ENCODE measurements at places on chromosomes 16 and 17.

GRCh38 chr16:67336648-67337047, 10.0 kb downstream of the LRRC36 start:
- DNase-seq, result no peak

DNA sequence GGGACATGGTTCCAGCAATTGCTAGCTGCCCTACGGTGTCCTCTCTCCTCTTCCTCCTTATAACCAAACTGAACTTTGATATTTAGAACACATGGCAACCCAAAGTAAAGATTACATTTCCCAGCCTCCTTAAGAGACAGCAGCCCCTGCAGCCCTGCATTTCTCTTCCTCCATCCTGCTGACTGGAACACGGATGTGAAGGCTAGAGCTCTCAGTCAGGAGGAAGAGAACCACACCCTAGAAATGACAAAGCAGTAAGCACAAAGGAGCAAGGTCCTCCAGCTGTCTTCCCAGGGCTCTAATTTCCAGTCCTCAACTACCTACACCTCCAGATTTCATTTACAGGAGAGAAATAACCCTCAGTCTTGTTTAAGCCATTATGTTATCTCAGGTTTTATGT, 10.9 kb downstream of the DYNC1LI2 start:
- DNase-seq, result no peak

DNA sequence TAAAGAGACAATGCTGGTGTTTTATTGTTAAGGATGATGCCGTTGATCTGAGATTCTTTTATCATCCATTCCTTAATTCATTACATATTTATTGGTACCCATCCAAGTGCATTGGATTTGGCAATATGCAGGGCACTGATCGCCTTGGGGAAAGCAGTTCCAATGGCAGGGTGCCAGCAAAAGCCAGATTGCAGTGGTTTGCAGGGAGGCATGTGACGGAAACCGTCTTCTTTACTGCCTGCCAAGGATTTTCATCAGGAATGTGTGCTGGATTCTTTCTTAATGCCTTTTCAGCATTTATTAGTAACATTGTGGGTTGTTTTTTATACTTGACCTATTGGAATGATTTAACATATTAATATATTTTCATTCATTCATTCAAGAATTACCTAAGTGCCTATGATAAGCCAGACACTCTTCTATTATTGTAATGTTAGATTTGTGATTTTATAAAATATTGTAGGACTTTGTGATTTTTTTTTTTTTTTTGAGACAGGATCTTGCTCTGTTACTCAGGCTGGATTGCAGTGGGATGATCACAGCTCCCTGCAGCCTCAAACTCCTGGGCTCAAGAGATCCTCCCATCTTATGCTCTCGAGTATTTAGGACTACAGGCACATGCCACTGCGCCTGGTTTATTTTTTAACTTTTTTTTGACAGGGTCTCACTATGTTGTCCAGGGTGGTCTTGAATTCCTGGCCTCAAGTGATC, 93.4 kb upstream of the TNRC6A start:
- no peak for DNase-seq

DNA sequence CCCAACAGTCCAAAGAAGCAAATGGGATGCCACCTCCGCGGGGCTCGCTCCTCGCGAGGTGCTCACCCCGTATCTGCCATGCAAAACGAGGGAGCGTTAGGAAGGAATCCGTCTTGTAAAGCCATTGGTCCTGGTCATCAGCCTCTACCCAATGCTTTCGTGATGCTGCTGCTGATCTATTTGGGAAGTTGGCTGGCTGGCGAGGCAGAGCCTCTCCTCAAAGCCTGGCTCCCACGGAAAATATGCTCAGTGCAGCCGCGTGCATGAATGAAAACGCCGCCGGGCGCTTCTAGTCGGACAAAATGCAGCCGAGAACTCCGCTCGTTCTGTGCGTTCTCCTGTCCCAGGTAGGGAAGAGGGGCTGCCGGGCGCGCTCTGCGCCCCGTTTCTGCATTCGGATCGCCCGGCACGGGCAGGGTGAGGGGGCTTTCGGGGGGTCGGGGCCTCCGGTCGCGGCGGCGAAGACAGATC, at the start of gene CDH13:
Gene CDH13, plus strand, starts transcription at position 179 of the 471 bp plus-strand sequence.
- DNase-seq, result no peak

- DNase-seq, result no peak
These were observed 266.2 kb upstream of the FOXF1 start for GRCh38 chr16:86244158-86244557.

DNA sequence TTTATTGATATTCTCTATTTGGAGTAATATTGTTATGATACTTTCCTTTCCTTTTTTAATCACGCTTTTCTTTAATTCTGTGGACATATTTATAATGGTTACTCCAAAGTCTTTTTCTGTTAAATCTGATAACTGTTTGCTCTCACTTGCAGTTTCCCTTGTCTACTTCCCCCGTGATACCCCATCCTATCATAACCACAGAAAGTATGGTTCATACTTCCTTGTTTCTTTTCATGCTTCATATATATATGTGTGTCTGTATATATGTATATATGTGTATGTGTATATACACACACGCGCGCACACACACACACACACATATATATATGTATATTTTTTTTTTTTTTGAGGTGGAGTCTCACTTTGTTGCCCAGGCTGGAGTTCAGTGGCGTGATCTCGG, 23.5 kb downstream of the SPECC1 start:
- no peak for DNase-seq

- DNase-seq, result no peak
These were observed 281.7 kb upstream of the ZFHX3 start for GRCh38 chr16:73329358-73330286.

DNA sequence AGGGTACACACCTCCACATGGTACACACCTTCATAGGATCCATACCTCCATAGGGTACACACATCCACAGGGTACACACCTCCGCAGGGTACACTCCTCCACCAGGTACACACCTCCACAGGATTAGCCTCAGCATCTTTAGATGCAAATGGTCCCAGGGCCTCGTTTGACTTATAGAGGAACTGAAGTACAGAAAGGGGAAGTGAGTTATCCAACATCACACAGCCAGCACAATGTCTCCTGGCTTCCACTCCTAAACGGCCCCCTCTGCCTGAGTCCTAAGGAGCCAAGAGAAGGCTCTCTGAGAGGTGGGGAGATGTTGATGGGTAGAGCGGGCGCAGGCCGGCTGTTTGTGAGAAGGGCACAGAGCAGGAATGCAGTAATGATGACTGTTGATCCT, 12.0 kb downstream of the FOXN1 start:
- DNase-seq, result no peak

DNA sequence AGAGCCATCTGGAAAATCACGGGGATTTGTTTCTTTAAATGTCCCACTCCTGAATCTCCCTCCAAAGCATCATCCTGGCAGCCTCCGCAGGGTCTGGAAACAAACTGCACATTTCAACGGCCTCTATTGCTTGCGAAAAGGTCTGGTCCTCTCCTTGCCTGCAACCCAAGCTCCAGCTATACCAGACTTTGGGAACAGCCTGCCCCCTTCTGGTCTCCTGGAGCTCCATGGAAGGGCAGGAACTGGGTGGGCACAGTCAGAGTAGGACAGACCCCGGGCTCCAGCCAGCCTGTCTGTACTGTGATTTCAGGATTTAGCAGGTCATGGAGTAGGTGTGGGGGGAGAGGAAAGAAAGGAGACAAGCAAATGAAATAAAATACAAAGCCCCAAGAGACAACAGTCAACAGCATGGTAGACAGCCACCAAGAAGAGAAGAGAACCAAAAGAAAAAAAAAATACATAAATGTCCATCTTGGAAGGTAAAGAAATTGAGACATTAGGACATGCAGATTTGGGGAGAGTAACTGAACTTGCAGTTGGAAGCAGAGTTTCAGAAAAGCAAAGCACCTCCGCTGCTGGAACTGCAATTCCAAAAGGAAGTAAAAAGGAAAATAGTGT, 2.7 kb downstream of the XYLT1 start:
- no peak for DNase-seq

GRCh38 chr16:14509055-14509454, 121.0 kb downstream of the PARN start:
- no peak for DNase-seq

DNA sequence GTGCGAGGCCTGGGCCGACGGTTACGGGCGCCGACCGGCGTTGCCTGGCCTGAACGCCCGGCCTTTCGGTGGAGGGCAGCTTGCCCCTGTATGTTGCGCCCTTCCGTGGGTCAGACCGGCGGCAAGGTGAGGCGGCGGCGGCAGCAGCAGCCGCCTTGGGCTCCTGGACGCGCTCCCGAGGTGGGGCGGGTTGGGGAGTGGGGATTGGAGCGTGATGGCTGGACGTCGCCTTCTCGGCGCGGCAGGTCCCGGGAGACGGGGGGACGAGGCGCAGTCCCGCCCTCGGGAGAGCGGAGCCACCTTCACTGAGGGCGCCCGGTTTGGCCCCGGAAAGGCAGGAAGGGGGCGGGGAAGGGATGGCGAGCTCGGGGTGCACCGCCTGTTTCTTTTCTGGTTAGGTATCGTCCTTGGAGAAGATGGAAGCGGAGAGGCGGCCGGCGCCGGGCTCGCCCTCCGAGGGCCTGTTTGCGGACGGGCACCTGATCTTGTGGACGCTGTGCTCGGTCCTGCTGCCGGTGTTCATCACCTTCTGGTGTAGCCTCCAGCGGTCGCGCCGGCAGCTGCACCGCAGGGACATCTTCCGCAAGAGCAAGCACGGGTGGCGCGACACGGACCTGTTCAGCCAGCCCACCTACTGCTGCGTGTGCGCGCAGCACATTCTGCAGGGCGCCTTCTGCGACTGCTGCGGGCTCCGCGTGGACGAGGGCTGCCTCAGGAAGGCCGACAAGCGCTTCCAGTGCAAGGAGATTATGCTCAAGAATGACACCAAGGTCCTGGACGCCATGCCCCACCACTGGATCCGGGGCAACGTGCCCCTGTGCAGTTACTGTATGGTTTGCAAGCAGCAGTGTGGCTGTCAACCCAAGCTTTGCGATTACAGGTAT, 671 bp downstream of the DGKE start:
- peak; percentile 31 for DNase-seq

- no peak for DNase-seq
These were observed 59.0 kb downstream of the ELAC2 start for GRCh38 chr17:12958786-12959185.

GRCh38 chr16:29698484-29699323, 19.7 kb downstream of the QPRT start:
- DNase-seq, result no peak

- DNase-seq, result no peak
These were observed 478.6 kb downstream of the MAF start for GRCh38 chr16:79121906-79122305.

GRCh38 chr17:40528692-40529417, 27.4 kb upstream of the TNS4 start:
- no peak for DNase-seq

DNA sequence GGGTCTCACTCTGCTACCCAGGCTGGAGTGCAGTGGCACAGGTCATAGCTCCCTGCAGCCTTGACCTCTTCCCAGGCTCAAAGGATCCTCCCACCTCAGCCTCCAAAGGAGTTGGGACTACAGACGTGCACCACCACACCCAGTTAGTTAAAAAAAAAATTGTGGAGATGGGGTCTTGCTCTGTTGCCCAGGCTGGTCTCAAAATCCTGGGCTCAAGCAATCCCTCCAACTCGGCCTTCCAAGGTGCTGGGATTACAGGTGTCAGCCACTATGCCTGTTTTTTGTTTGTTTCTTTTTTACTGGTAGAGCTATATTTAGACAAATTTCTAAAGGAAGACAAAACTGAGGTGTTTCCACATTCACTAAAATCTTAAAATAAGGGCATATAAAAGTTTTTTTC, 1.7 kb downstream of the CMTR2 start:
- no peak for DNase-seq

- DNase-seq, result no peak
These were observed 30.5 kb upstream of the YPEL2 start for GRCh38 chr17:59300941-59301340.

GRCh38 chr17:60153606-60154390, 4.0 kb downstream of the CA4 start:
- no peak for DNase-seq

GRCh38 chr17:64275016-64275415, 12.0 kb upstream of the TEX2 start:
- no peak for DNase-seq

- DNase-seq, result no peak
These were observed 1.1 kb downstream of the GJC1 start for GRCh38 chr17:44828919-44829522.

DNA sequence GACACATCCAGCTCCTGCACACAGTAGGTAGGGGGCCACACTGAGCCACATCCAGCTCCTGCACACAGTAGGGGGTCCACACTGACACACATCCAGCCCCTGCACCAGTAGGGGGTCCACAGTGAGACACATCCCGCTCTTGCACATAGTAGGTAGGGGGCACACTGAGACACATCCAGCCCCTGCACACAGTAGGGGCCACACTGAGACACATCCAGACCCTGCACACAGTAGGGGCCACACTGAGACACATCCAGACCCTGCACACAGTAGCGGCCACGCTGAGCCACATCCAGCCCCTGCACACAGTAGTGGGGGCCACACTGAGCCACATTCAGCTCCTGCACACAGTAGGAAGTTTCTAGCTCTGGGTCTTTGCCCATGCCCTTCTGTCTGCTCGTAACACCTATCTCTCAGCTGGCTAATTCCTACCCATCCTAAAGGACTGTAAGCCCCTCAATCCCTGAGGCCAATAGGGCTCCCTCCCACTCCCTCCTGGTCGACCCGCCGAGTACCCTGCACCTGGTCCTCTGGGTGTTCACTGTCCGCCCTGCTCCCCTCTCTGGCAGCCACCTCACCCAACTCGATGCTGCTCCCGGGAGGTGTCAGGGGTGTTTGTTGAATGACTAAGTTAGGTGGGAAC, 9.4 kb upstream of the ATP2A3 start:
- DNase-seq, result no peak

DNA sequence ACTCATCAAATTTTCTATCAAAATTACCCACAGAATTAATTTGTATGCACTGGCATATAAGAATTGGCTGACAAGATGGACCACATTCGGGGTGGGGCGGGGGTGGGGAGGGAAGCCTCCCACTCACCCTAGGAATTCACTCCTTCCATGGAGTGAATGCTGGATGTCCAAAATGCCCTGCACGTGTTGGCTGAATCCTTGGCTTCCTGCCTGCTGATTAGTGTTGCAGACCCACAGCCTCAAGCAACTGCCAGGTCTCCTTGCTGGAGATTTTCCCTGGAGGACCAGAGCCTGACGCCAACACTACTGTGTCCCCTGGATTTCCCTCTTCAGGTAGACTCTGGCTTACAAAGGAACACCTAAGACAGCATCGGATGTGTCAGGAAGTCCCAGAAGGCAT, 575.7 kb upstream of the CDH11 start:
- DNase-seq, result no peak

- no peak for DNase-seq
These were observed 29.9 kb downstream of the NKD1 start for GRCh38 chr16:50578137-50578536.

DNA sequence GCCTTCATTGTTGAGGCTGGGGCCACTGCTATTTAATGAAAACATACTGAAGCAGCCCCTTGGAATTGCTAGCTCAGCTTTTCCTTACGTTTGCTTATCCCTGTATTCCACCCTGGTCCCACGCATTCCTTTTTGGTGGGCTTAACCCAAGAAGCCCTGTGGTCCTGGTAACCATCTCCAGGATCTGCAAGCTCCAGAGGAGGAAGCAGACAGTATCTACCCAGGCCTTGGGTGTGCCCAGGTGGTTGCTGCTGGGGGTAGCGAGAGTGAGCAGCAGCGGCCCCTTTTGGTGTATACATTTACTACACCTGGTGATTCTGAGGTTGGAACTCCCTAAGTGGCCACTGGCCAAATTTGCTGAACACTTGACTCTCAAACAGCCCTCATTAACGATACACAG, 97.7 kb downstream of the CBLN1 start:
- no peak for DNase-seq

- DNase-seq, result no peak
These were observed 271.8 kb downstream of the CPPED1 start for GRCh38 chr16:12531937-12532336.

- DNase-seq, result no peak
These were observed 2.4 kb upstream of the PSMC3IP start for GRCh38 chr17:42579794-42580551.

- DNase-seq, result no peak
These were observed 814 bp upstream of the CDH3 start for GRCh38 chr16:68644296-68644695.
